Activated CD4-positive, CD25-positive, alpha-beta regulatory T cell treated with anti-CD3 and anti-CD28 coated beads, Interleukin-2, amount 50 U/mL, for 16 hours (primary cell): ENCODE measurements at places on chromosomes 6 and 20.
A peak's percentile ranks its signal among the peaks of the same experiment; 100 is the strongest.

GRCh38 chr6:7107578-7108195 lies at the start of gene RREB1:
RREB1 (plus strand) TSS chr6:7107961; CDS start chr6:7181912, 73,951 bp downstream.
- no peak for DNase-seq

DNA sequence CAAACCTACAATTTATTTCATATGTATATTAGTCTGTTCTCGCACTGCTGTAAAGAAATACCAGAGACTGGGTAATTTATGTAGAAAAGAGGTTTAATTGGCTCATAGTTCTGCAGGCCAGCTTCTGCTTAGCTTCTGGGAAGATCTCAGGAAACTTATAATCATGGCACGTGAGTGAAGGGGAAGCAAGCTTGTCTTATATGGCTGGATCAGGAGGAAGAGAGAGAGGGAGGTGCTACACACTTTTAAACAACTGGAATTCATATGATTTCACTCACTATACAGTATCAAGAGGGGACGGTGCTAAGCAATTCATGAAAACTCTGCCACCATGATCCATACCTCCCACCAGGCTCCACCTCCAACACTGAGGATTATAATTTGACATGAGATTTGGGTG lies 29.9 kb downstream of the PHACTR2 start:
- no peak for DNase-seq

- no peak for DNase-seq
Observed at GRCh38 chr20:49810491-49811190, 2.0 kb upstream of the SLC9A8 start.

- DNase-seq = no peak
Observed at GRCh38 chr6:32903952-32904351, 36.9 kb downstream of the HLA-DMB start.

DNA sequence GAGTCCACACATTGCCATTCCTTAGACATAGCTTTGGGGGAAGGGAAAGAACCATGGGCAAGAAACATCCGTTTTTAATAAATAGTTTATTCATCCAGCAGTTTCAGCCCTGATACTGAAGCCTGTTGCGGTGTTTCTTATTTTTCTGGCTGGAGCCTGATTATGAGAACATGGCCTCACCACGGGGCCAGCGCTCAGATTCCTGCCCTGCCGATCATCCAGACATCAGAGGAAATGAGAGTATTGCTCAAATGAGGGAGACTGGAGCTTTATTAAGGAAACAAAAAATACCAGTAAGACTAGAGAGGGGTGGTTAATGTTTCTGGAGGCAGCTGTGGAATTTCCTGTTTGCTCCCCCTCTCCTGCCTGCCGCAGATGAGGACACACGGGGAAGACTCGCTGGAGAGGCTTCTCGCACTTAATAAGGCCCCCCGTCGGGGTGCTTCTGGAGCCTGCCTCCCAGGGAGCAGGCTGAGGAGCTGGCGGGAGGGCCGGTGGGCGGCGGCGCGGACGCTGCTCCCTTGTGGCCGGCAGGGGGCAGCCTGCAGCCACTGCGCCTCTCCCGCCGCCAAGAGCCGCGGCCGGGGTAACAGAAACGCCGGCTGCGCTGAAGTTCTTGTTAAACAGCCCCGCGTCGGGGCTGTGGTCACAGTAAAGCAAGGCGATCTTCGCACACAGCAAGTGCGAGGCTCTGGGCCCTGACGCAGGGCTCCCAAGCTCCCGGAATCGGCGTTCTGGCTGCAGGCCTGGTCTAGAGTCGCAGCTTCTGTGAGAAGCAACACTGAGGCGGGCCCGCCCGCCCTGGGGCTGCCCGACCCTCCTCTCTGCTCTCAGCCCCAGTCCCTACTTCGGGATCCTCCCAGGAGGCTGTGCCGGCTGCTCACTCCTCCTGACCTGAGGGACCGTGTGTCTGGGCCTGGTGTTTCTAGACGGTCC lies 17.5 kb downstream of the LEMD2 start:
- DNase-seq = peak; percentile 28

GRCh38 chr20:13041574-13042457 lies 33.0 kb downstream of the SPTLC3 start:
- DNase-seq = no peak

GRCh38 chr6:6246544-6246943 lies 73.9 kb downstream of the F13A1 start:
- DNase-seq = no peak

DNA sequence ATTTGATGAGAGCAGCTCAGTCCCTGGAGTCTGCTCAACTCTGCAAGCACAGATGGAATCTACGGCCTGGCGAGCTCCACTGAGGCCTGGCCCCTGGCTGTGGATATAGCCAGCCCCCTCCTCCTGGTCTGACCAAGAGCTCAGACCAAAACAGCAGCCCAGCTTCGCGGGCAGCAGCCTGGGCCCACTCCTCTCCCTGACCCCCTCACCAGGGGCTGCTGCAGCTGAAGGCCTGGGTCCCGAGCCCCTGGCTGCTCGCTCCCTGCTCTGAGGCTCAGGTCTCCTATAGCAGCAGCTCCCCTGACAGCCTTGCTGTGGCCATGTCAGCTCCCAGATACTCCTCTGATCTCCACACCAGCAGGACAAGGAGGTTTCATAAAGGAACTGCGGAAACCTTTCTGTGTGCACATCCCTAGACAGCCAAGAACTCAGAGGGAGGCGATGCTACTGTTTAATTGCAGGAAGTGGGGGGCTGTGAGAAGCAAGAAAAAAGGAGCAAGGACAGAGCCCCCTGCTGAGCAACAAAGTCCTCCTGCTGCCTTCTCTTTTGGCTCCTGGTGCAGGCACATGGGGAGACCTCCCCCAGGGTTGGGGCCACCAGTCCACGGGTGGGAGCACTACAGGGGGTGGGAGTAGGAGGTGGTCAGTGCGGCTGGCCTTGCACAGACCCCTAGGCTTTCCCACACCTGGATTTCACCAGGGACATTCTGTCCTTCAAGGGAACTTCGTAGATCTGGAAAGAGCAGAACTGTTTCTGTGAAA lies 38.7 kb upstream of the CST5 start:
- DNase-seq = no peak

DNA sequence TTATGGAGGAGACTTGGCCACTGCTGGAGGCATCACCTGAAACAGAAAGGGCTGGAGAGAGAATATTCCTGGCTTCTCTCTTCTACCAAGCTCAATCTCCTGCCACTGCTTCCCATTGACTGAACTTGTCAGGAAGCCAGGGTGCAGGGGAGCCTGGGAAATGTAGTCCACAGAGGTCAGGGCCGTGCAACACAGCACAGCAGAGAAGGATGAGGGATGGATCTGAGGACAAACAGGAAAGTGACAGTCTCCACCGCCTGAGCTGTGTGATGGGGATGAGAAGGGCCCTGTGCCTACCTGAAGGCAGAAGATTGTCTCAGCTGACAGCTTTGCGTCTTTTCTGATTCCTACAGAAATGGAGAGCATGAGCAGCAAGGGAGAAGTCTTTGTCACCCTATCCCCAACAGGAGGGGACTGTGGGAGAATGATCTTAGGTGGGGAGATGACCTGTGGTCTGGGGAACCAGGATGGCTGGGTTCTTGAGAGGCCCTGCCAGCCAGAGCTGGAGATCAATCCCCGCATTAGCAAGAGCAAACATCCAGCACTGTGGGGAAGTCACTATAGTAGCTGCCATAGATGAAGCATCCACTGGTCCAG lies 114.2 kb downstream of the SNX5 start:
- no peak for DNase-seq

DNA sequence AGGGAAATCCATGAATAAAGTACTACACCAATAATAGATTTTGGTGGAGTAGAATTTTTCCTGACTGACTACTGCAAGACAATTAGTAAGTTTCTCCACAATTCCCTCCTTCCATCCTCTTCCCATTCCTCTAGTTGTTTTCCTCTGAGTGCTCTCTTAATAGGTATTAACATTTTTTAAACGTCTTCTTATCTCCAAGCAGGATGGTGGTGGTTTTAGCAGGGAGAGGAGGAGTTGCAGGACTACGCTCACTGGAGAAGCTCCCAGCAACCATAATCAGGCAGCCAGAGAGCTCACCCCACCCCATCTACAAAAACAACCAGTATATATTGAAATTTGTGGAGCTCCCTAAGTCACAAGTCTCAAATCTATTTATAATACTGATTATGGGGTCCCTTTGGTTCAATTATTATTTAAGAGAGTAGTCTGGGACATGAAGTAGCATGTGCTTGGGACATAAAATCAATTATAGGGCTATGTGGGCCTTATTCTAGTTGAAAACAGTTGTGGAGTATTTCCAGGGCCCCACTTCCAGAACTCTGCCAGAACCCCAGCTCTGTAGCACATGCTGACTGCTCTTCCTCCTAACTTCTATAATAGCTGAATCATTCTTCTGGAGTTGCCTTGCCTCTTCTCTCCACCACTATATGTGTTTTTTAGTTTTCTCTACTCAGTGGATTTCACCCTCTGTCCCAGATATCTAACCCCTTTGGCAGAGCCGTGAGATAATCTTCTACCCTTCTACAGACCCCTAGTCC lies 49.8 kb downstream of the MYB start:
- DNase-seq = no peak

DNA sequence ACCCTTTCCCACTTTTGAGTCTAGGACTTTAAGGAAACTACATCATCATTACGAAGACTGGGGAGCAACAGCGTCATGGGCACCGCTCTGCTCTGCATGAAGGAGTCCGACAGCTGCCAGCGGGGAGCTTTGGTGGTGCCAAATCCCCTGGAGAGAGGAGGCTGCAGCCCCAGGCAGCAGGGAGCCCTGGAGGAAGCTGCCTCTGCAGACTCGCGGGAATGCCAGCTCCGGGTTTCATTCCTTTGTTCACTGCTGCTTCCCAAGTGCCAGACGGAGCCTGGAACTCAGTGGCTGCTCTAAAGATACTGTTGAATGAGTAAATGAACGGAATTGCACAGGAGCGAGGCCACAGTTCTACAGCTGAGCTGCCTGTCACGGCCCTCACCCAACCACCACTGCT lies 196.5 kb upstream of the THBS2 start:
- no peak for DNase-seq

DNA sequence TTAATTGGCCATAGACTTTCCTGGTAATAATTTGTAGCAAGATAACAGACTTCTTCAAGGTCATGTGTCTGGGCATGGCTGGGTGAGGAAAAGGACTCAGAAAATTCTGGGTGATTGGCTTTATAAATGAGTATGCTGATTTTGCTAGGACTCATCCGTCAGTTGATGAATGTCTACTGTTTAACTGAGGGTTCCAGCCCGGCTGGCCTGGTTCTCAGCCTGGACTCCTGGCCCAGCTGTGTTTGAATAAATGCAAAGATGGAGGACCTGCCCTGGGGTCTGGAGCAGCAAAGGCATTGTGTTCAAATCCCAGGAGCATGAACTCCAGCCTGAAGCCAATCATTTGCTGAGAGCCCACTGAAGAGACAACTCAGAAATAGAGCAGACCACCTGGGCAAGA lies 323.2 kb downstream of the LRFN2 start:
- no peak for DNase-seq

GRCh38 chr6:106630366-106630765 lies 988 bp downstream of the QRSL1 start:
- DNase-seq = no peak

- DNase-seq = no peak
Observed at GRCh38 chr20:23867152-23867776, 12.3 kb downstream of the CST5 start.

GRCh38 chr6:147540075-147540474 lies 31.6 kb downstream of the SAMD5 start:
- DNase-seq = no peak

DNA sequence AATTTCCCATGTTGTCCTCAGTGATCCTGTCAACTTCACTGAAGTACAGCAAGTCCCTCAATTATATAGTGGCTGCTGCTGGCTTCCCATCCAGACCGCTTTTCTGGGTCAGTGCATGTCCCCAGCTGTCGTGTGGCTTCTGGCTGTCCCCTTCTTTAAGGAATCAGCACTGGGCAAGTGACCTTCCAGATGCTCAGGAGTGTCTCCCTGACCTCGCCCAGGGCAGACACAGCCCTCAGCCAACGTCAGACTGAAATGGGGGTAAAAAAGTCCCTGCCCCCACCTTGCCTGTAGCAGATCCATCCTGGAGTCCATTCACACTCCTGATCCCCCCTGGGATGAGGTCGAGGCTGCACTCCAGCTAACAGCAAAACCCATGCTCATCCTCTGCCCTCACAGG lies 23.7 kb downstream of the OVOL2 start:
- no peak for DNase-seq

DNA sequence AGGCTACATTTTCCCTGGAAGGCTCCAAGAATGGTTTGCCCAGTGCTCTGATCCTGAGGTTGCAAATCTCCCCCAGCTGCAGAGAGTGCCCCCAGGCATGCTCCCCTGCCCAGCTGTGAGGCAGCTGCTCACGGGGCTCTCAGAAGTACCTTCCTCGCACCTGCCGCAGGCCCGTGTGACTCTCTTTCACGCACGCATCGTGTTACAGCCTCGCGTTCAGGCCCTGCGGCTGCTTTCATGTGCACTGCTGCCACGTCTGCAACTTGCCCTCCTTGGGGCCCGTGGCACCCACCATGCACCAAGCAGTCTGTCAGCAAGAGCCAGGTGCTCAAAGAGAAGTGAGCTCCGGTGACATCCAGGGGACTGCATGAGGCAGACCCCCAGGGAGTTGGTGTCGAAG lies 28.6 kb upstream of the SPO11 start:
- DNase-seq = no peak

- no peak for DNase-seq
Observed at GRCh38 chr6:131868836-131869235, 61.0 kb downstream of the ENPP1 start.

- no peak for DNase-seq
Observed at GRCh38 chr6:110526726-110527125, 50.3 kb upstream of the SLC22A16 start.
